ENCODE measurements at places on chromosomes 16 and 17. TPM values are rescaled to one million over a fixed set of nuclear protein-coding genes. Genes with fewer than 3 reads are reported as not detected.

Gene PDILT
- not detected for total RNA-seq

Gene MYLK3
- total RNA-seq = 0.30 TPM

Gene VTN
- total RNA-seq = 0.38 TPM

Gene ZNF668
- 17.2 TPM for total RNA-seq

Gene CCL5
- total RNA-seq = 477 TPM

Gene ZNF469
- 1.5 TPM for total RNA-seq

Gene TM4SF5
- not detected for total RNA-seq

Gene MYO15B
- total RNA-seq = 17.2 TPM

Gene CCL4L2
- total RNA-seq = 831 TPM

Gene FLYWCH2
- total RNA-seq = 24.4 TPM

Gene RAB11FIP4
- 14.8 TPM for total RNA-seq

Gene KRT17
- 0.27 TPM for total RNA-seq

Gene COX6A2
- not detected for total RNA-seq
